ENCODE measurements at places on chromosomes 1 and 21.

GRCh38 chr1:19165501-19165900 lies 44.6 kb downstream of the UBR4 start:
- no peak for DNase-seq

- DNase-seq = no peak
Measured at GRCh38 chr21:41052820-41053555, 115.0 kb upstream of the BACE2 start.

GRCh38 chr1:166960858-166961474 lies 14.4 kb downstream of the ILDR2 start:
- DNase-seq = no peak

- DNase-seq = no peak
Measured at GRCh38 chr1:154745286-154745731, 124.8 kb downstream of the KCNN3 start.

GRCh38 chr1:188668083-188668482 lies 1809.6 kb downstream of the BRINP3 start:
- DNase-seq = no peak

DNA sequence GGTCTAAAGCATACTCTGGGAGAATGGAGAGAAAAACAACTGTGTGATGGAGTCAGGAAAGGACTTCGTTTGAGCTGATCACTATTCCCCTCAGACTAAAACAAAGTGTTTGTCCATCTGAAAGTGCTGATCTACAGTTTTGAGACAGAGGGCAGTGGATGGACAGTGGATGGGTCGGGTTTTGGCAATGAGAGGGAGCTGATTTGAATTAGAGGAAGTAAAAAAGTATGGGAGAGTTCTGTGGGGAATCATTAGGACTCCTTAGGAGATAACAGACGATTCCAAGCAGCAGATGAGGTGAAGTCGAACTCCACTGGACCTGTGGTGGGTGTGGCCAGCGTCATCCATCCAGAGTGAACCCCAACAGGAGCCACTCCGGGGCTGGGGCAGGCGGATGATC lies 62.3 kb downstream of the PTGS2 start:
- peak; percentile 19 for DNase-seq

DNA sequence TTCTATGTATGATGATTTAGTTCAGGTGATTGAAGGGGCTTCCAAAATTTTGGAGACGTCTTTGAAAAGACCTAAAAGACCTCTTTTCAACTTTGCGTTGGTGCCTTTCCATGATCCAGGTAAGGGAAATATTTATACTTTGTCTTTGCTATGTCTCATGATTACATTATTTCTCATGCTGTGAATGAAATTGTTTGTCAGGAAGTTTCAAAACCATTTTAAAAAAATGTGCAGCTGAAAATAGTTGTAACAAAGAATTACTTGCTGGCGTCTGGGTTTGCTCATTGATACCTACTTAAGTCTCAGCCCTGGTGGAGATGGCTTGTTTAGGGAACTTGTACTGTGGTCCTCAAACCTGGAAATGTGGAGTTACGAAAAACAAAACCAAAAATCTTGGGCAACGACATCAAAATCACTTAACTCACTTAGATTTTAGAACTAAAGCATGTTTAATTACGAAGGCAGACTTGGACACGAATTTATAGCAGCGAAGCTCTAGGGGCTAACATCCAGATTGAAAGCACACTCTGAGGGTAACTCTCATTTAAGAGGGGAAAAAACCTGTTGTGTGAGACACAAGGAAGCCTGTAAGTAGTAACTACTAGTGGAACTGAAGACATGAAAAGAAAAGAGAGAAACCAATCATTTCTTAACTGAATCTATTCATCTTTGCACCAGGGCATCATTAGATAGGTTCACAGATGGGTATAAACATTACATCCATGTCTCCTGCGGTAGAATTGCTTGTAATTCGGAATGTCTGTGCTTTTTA lies 924 bp downstream of the HMCN1 start:
- DNase-seq = no peak

DNA sequence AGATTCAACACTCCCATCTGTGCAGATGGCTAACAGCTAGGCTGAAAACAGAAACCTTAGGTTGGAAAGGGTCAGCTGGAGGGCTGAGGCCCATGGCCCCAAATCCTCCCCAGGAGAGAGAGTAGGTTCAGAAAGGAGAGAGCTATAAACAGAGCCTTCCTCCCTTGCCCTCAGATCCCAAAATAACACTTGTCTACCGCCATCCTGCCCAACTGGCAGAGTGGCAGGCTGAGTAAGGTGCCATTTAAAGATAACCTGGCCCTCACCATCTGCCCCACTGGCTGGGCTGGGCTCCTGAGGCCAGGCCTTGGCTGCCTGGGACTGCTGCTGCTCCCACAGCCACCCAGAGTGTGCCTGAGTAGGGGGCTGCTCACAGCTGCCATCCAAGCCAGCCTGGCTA lies 4.3 kb upstream of the SHISA4 start:
- no peak for DNase-seq

- DNase-seq = no peak
Measured at GRCh38 chr1:38061883-38062328, 15.3 kb upstream of the POU3F1 start.

DNA sequence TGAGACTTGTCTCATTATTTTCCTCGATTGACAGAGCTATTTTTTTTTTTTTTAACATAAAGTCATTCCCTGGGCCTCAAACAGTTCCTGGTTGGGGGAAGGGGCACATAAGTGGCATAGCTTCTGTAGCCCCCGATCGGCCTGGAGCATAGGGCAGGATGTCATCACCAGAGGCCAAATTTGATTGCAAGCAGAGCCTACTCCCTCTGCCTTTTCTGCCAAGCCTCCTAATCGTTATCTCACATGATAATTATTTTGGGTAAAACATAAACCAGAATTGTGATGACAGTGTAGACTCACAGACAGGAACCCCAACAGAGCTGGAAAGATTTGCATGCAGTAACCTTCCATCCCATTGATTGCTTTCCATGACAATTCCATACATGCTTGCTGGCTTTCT lies 404.8 kb downstream of the PCP4 start:
- DNase-seq = no peak

GRCh38 chr1:109011335-109011734 lies 30.6 kb downstream of the WDR47 start:
- DNase-seq = no peak

- peak; percentile 37 for DNase-seq
Measured at GRCh38 chr21:15774590-15774989, 44.8 kb downstream of the USP25 start.

DNA sequence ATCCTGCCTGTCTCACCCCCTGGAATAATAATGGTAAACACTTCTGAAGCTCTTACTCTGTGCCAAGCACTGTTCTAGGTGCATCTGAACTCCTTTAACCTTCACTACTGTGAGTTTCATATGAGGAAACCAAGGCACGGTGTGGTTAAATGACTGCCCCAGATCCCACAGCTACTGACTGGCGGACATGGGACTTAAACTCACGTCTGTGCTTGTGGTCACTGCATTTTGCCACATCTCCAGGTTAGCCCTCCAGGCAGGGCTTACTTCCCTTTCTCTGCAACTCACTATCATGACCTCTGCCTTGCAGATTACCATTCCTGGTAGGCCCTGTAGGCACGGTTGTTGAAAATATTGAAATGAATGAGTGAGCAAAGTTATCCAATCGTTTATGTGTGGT lies 83.4 kb downstream of the ADSS2 start:
- DNase-seq = no peak

GRCh38 chr1:1815606-1816281 lies 37.5 kb upstream of the NADK start:
- no peak for DNase-seq

DNA sequence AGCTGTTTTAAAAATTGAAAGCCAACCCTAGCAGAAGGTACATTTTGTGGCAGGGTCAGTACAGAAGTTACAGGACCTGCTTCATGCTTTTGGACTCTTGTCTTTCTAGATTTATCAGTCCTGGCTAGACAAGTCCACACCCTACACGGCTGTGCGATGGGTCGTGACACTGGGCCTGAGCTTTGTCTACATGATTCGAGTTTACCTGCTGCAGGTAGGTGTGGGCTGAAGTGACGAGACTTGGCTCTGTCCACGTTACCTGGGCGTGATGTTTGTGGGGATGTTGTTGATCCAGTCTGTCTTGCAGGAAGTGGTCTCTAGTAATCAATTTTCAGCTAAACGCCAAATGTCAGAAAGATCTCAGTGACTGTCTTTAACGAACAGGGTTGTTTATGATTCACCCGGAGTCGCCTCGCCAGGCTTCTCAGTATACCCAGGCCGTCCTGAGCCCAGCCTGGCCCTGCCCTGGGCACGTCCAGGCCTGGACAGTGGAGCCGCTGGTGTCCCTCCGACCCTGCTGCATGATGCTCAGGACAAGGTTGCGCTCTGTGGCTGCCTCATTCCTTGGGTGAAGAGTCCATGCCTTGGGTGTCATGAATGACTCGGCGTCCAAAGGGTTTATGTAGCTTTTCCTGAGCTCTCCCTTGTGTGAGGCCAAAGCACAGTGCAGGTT lies 5.5 kb downstream of the RER1 start:
- no peak for DNase-seq

- DNase-seq = peak; percentile 42
Measured at GRCh38 chr1:62841587-62842169, 57.7 kb downstream of the ATG4C start.

DNA sequence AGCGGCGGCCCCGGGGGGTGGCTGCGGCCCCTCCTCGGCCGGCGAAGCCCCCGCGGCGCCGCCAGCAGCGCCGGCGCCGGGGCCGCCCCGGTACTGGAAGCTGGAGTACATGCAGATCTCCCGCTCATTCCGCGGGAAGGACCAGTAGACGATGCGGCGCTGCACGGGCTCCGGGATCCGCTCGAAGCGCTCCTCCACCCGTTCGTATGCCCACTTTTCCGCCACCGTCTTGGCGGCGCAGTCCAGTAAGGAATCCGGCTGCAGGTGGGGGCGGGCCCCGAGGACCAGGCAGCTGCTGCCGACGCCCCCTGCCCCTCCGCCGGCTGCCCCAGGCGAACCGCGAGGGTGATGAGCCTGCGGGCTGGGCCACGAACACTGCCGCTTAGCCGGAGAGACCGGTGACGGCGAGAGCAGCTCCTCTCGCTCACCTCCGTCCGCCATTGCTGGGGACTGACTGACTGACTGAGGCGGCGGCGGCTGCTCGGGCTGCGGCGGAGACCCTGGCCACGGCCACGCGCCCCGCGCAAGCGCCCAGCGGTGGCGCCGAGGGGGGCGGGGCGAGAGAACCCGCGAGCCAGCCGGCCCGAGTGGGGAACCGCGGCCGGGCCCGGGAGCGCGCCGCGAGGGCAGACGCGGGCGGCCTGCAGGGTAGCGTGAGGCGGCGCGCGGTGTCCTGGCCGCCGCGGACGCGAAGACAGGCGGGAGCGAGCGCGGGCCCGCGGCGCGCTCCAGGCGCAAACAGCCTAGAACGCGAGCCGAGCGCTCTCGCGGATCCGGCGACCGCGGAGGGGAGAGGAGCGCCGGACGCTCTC lies at the start of gene ZSWIM5:
Gene ZSWIM5 (minus strand): TSS at position 696 of the 812 bp plus-strand sequence. CDS start 255 bp downstream, at position 441.
- DNase-seq = no peak

DNA sequence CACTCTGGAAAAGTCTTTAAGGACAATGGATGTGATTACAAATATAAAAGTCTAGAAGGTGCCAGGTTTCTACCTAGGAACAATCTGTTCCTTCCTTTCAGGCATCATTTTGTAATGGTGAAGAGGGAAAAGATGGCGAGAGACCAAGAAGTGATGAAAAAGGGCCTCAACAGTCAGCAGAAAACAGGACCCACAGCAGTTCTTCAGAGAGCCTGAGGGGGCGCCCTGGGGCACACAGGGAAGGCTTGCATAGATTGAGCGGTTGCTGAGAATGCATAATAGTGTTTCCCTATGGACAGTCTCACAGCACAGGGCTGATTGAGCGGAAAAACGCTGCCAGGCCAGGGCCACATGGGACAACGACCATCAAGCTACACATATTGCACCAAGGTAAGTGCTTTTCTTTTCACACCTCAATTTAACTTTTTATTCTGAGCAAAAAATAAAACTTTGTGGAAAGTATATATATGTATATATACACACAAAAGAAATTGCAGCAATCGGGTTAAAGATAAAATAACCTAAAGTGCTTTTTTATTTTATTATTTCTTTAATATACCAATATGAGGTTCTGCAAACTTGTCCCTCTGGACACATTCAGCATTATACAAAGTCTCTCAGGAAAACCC lies 3.1 kb upstream of the YRDC start:
- peak; percentile 69 for DNase-seq

- no peak for DNase-seq
Measured at GRCh38 chr1:221794079-221794670, 52.3 kb upstream of the DUSP10 start.

- no peak for DNase-seq
Measured at GRCh38 chr21:34795175-34795547, 126.4 kb downstream of the CLIC6 start.

DNA sequence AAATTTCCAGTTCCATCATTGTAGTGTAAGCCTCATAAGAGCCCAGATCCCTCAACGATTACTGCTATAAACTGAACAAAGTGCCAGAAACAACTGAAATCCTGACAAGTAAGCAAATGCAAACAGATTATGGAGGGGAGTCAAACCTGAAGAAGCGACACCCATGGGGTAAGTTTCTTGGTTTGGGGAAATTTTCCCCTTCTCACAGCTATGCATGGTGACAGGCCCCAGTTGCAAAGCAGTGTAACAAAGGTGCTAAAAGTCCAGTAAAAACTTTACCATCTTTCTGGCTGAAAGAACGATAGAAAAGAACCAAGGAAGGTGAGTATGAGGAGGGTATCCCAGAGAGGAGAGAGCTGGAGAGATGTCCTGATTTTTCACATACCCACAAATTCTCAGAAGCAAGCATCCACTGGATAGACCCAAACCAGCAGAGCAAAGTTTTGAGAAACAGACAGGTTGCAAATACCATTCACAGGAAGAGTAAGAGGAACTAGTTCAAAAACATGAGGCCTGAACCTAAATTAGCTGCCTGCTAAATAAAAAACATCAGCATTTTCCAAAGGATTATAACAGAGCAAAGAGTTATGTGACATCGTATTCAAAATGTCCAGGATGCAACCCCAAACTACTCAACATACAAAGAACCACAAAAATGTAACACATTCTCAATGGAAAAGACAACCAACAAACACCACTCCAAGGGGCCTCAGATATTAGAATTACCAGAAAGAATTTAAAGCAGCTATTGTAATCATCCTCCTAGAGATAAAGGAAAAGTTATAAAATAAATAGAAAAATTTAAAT lies 14.5 kb downstream of the SCYL3 start:
- no peak for DNase-seq

GRCh38 chr21:15495965-15496364 lies 233.8 kb upstream of the USP25 start:
- DNase-seq = peak; percentile 41

DNA sequence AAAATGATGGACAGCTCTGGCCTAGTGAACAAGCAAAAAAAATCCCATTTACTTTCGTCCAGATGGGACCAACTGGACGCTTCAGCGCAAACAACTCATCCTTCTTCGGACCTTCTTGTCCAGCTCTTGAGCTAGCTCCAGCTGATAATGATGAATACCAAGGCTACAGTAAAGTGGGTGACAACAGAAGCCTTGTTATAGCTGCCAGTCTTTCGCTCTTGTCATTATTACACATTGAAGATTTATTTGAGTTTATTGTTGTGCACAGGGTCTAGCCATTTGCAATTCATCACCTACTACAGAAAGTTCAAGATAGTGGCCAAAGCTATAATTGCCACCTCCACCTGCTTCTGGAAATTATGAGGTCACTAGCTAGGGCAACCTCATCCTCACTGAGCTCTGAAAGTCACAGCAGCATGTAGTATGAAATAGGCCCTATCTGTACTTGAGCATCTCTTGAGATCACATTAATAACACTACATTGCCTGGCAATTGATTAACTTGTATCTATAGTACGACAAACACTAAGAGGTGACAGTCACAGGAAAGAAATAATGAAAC lies 76.9 kb downstream of the GPATCH2 start:
- DNase-seq = no peak
